Left ventricle myocardium superior (tissue), 1 donor: ENCODE measurements at places on chromosomes 6 and 20. TPM values are rescaled to one million over a fixed set of nuclear protein-coding genes. Genes with fewer than 3 reads are reported as not detected.

DNA sequence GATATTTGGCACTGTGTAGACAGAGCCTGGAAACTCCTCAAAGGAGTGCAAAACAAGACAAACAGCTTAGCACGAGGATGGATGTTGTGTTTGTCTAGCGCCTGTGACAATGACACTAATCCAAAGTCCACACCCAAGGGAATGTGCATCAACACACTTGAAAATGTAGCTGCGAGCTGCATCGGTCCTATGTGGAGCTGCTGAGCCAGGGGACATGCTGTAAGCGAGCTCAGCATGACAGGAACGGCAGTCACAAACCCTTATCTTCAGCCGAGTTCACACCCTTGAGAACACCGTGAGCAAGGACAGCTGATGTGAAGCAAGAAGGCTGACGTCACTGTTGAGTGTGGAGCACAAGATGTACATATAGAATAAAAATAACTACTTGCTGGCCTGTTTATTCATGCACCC is 684.3 kb downstream of the QKI start:
- DNase-seq: peak; percentile 77

DNA sequence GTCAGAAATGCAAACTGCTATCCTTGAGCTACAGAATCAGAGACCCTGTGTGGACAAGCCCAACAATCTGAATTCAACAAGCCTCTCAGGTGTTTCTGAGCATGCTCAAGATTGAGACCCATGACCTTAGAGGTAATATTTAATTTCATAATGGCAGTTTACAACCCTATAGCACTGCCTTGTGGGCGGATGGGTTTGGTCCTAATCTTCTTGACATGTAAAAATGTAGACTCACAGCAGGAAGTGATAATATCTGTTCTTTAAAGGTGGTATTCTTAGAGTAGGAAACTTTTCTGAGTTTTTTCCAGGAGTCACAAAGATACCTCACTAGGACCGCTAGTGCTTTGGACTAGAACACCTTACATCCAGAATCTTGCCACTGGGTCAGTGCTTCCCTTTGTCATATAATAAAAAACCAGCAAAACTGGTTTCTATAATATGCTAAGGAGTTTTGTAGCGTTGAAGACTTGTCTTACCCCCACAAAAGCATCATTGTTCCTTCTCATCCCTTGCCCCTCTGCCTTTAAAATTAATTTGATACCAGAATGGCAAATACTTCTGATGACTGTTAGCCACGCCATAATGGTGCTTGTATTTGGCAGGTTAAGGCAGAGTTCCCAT is 52.6 kb downstream of the E2F3 start:
- DNase-seq: no peak

GRCh38 chr6:73858376-73858775 is 162.4 kb downstream of the CD109 start:
- DNase-seq: no peak

DNA sequence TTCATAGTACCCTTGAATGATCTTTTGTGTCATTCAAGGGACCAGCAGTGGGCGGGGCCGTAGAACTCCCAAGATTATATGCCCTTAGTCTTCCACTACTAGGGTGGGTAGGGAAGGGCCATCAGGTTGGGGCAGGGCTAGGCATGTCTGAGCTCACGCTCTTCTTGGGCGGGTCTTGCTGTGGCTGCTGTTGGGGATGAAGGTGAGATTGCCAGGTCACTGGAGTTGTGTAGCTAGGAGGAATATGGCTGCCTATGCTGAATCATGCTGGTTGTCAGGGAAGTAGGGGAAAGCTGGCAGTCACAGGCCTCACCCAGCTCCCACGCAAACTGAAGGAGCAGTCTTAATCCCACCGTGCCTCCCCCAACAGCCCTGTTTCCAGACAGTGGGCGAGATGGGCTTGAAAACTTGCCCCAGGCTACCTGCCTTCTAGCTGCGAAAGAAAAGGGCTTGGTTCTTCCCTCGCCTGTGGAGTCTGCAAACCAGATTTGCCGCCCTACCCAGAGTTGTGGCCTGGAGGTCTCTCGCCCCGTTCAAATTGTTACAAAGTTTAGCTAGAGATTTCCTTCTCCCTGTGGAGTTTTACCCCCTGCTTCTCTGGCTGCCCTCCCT is 76.4 kb upstream of the ADGRF4 start:
- DNase-seq: no peak

Gene LY6G5B
- 3.9 TPM for total RNA-seq

DNA sequence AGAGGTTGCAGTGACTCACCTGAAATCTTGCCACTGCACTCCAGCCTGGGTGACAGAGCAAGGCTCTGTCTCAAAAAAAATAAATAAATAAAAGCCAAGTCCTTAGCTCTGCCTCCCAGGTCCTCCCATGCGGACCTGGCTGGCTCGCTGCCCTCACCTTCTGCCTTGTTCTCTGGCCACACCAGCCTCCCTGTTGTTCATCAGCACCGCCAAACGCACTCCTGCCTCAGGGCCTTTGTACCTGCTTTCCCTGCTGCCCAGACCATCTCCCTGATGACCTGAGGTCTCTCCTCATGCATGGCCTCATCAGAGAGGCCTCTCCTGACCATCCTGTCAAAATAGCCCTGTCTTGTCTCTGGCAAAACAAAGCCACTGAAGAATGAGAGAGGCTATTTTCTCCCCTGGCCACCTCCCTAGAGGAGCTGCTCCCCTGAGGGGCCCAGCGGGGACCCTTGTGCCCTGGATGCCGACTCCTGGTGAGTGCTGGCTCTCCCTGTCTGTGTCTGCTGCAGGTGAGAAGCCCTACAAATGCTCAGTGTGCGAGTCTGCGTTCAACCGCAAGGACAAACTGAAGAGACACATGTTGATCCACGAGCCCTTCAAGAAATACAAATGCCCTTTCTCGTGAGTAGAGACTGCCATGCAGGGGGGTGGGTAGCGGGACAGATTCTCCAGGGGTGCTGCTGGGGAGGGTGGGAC is 22.6 kb upstream of the CHMP4B start:
- no peak for DNase-seq

DNA sequence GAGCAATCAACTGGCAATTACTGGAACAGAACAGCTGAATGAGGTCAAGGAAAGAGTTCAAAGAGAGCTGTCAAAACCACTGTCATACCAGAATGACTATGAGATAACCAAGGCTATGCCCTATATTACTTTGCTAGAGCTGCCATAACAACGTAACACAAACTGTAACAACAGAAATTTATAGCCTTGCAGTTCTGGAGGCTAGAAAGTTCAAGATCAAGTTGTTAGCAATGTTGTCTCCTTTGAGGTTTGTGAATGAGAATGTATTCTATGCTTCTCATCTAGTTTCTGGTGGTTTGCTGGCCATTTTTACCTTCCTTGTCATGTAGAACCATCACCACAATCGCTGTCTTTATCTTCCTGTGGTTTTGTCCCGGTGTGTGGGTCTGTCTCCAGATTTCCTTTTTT is 1323.0 kb upstream of the GJE1 start:
- no peak for DNase-seq

DNA sequence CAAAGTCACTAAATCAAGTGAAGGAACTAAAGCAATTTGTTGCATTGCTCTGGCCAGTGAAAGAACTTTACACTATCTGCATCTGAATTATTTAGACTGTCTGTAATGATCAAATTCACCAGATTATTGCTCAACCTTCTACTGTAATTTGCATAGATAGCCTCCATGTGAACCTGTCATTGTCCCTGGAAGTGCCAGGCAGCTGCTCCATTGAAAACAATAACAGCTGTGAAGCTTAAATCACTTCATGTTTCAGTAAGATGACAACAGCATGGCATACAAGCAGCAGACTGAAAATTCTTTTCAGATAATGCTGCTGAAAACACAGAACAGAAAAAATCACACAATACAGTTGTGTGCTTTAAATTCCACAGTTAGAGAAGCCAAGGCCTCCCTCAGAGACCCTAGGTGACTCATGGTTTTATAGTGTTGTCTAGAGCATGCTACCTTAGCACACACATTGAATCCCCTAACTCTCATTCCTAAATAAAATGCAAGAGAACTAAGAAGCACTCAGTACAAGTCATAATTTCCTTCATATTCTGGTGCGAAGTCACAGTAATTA is 248.9 kb downstream of the TPBG start:
- no peak for DNase-seq

DNA sequence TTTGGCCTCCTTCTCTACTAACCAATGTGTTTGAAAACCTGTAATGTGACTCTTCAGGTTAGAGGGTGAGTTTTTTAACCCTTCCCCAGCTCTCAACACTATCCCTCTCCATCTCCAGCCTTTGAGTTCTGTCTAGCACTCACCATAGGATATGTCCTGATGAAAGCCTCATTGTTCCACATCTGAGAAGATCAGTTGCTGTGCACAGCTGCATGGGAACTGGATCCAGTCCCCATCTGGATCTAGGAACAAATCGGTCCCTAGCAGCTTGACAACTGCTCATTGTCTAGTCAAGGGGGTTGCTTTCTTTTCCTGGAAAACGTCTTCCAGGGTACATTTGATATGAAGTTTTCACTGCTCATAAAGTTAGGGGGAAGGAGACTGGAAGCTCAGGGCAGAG is 45.4 kb upstream of the AGPAT4 start:
- DNase-seq: no peak

Gene MBOAT1
- 5.0 TPM for total RNA-seq
